ENCODE measurements at places on chromosomes 7 and 10. TPM values are rescaled to one million over a fixed set of nuclear protein-coding genes. Genes with fewer than 3 reads are reported as not detected.

- no peaks in the 10 kb centered on the region for H3K4me1 ChIP-seq
- H3K27me3 ChIP-seq: no peaks in the 10 kb centered on the region
- H3K4me3 ChIP-seq: no peak overlapping the region
Observed at GRCh38 chr7:84022009-84022408, 172.6 kb downstream of the SEMA3A start.

DNA sequence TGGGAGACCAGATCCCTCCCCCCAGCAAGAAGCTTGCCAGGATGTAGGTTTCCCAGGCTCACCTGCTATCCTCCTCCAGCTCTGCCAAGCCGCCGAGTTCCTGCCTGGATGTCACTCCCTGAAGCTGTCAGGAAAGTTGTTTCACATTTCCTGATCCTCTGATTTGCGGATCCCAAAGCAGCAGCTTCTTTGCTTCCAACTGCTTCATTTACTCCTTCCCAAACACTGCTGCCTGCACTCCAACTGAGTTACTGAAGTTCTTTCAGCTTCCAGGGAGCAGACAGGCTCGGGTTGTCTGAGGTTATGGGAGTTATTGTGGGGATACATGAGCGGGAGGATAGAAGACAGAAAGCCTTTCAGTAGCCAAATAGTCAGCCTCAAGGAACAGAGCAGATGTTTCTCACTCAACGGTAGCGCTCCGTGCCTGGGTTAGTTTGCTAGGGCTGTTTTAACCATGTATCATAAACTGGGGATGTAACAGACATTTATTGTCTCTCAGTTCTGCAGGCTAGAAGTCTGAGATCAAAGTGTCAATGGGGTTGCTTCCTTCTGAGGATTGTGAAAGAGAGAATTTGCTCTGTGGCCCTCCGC, 516.0 kb downstream of the REEP3 start:
- no peak for DNase-seq
- no peaks in the 10 kb centered on the region for H3K36me3 ChIP-seq
- H3K4me3 ChIP-seq: no peak overlapping the region
- no peak overlapping the region for H3K27ac ChIP-seq
- H3K27me3 ChIP-seq: no peaks in the 10 kb centered on the region
- no peaks in the 10 kb centered on the region for H3K4me1 ChIP-seq

NKX2-3 gene
- not detected for total RNA-seq

DNA sequence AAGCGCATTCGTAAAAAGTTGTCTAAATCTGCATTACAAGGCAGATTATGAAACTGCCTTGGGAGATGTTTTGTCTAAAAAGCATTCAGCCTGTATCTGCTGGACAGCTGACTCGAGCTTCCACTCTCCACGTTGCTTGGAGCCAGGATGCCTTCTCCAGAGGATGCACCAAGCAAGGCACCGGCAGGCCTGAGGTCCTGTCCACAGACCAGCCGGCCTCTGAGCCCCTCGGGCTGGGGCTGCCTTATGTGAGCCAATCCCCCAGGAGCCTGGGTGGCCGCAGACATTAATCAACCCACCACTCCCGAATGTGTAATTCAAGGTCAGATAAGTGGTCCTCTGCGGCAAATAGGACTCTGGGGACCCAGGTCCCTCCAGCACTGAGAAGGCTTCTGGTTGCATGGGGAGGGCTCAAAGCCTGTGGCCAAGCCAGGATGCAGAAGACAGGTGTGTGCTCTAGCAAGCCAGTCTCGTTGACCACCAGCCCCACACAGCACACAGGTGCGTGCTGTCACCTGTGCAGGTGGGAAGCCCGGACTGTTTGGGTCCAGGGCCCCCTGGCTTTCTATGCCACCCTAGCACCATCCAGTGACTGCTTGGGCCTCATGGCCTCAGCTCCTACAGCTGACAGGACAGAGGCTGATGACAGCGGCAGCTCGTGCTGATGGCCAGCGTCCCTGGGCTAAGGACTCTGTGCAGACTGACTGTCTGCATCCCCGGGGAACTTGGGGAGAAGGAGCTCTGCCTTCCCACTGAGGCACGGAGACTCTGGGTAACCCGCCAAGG, 4.8 kb upstream of the RET start:
- H3K27ac ChIP-seq: no peak overlapping the region
- no peak for DNase-seq
- H3K36me3 ChIP-seq: no peaks in the 10 kb centered on the region
- no peak overlapping the region for H3K4me3 ChIP-seq
- no peaks in the 10 kb centered on the region for H3K4me1 ChIP-seq

GIMAP5 gene
- total RNA-seq: 13.4 TPM

GDI2 gene
- total RNA-seq: 182 TPM

DNA sequence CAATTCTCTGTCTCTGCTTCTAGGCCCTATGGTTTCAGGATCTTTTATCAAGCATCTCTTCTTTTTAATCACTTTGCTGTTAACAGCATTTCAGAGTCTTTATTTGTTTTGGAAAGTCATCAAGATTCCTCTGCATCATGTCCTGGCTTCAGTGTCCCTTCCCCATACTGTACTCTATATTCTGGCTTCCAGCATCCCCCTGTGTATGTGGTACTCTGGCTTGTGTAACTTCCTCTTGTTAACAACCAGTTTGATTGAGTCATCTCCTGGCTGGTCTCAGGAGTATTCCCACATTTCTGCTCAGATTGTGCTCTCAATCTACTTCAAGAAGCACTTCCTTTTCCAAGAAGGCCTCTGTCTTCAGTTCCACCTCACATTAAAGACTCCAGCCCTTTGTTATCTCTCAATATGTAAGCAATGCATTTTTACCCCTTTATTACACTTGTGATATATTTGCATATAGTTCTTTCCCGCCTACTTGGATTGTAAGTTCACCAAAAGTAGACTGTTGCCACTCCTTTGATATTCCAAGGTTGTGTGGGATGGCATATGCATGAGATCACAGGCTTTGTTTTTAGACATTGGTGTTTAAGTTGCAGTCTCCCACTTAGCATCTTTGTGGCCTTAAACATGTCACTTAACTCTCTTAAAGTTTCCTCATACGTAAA, 15.1 kb upstream of the ATE1 start:
- H3K27me3 ChIP-seq: no peaks in the 10 kb centered on the region
- H3K4me3 ChIP-seq: no peak overlapping the region
- H3K27ac ChIP-seq: no peak overlapping the region
- peak; percentile 13 for DNase-seq
- no peaks in the 10 kb centered on the region for H3K36me3 ChIP-seq

DNA sequence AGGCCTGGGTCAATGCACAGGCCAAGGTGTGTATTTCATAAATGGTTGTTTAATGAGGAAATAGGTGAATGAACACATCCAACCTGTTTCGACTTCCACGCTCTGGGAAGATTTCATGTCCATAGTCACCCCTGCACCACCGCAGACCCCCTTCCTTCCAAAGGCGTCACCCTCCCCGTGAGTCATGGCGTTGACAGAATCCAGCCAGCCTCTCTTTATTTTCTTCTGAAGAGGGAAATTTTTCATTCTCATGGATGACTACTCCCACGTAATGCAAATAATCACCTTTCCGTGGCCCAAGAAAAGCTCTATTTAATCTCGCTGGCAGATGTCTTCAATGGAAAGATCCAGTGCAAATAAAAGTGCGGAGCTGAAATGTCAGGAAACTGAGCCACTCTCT, 75.3 kb upstream of the FOXK1 start:
- no peaks in the 10 kb centered on the region for H3K27me3 ChIP-seq
- H3K4me1 ChIP-seq: no peaks in the 10 kb centered on the region
- no peaks in the 10 kb centered on the region for H3K36me3 ChIP-seq
- no peak overlapping the region for H3K4me3 ChIP-seq

DNA sequence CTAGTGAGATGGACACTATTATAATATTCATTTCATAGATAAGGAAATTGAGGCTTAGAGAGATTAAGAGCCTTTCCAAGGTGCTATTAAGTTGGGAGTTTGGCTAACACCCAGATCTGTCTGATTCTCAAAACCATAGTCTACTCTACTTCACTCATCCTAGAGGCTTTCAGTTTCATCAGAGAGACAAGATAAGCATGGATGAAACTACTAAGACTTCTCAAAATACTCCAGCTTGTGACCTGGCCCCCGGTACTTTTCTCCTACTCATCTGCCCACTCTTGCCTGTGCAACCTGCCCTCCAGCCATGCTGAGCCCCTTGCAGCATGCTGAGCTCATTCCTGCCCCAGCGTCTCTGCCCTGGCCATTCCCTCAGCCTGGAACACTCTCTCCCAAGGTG, 12.2 kb upstream of the SLC35B4 start:
- no peak for DNase-seq
- no peak overlapping the region for H3K4me3 ChIP-seq
- no peaks in the 10 kb centered on the region for H3K4me1 ChIP-seq
- no peaks in the 10 kb centered on the region for H3K36me3 ChIP-seq
- no peak overlapping the region for H3K27ac ChIP-seq

DNA sequence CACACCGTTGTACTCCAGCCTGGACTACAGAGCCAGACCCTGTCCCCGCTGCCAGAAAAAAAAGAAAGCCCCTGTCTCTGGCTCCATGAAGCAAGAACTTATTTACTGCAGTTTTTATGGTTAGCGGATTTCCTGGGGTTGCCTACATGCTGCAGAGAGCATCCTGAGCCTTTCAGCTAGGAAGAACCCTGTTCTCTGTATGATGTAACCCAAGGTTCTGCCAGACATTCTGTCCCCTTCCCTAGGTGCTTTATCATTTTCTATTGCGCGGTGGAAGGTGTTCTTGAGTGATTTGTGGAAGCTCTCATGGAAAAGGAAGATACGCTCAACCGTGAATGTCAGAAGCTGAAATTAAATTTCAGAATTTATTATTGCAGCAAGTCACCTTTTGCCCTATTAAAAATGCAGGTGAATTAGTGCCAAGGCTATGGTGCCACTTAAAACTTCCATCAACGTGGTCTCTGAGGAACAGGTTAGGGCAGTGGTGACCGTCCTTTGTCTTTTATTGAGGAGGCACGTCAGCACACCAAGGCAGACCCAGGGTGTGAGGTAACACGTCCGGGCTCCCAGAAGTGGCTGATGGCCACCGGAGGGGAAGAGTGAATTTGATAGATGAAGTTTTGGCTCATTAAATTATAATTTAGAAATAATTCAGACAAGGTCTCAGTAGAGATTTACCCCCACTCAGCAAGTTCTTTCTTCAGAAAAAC, 273.1 kb downstream of the PHTF2 start:
- no peaks in the 10 kb centered on the region for H3K36me3 ChIP-seq
- H3K4me1 ChIP-seq: no peaks in the 10 kb centered on the region
- no peaks in the 10 kb centered on the region for H3K27me3 ChIP-seq
- no peak overlapping the region for H3K27ac ChIP-seq
- no peak overlapping the region for H3K4me3 ChIP-seq

DNA sequence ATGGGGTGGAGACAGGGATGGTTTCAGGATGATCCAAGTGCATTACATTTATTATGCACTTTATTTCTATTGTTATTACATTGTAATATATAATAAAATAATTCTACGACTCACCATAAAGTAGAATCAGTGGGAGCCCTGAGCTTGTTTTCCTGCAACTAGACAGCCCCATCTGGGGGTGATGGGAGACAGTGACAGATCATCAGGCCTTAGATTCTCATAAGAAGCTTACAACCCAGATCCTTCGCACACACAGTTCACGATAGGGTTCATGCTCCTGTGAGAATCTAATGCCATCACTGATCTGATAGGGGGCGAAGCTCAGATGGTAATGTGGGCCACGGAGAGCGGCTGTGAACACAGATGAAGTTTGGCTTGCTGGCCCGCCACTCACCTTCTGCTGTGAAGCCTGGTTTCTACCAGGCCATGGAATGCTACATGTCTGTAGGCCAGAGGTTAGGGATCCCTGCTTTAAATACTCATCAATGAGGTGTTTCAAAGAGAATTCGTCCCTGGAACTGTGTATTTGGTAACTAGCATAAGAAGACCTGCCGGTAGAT, 21.2 kb upstream of the PRKCQ start:
- H3K36me3 ChIP-seq: no peaks in the 10 kb centered on the region
- DNase-seq: no peak
- no peak overlapping the region for H3K4me3 ChIP-seq
- H3K4me1 ChIP-seq: no peaks in the 10 kb centered on the region
- no peak overlapping the region for H3K27ac ChIP-seq

GRCh38 chr10:2633630-2634029, 433.7 kb upstream of the PFKP start:
- no peak overlapping the region for H3K27ac ChIP-seq
- DNase-seq: no peak
- H3K27me3 ChIP-seq: no peaks in the 10 kb centered on the region
- no peaks in the 10 kb centered on the region for H3K36me3 ChIP-seq
- H3K4me1 ChIP-seq: no peaks in the 10 kb centered on the region

MYOF gene
- 53.9 TPM for total RNA-seq

DNA sequence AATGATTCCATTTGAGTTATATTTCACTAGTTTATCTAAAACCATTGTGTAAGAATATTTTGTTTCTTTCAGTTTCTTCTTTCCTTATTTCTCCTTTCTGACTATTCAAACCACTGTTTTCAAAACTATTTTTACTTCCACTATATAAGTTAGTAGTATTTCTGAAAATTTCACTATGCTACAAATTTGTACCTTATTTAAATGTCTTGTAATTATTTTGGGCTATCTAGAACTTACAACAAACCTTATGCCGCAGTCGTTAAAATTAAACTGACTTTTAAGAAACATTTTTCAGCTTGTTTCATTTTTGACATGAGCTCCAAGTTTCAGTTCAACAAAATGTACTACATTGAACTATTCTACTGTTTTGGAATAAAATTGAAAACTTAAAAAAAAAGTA, 1.8 kb downstream of the TFEC start:
- H3K27me3 ChIP-seq: no peaks in the 10 kb centered on the region
- H3K4me3 ChIP-seq: no peak overlapping the region
- H3K4me1 ChIP-seq: no peaks in the 10 kb centered on the region
- H3K36me3 ChIP-seq: no peaks in the 10 kb centered on the region
- H3K27ac ChIP-seq: no peak overlapping the region
- no peak for DNase-seq

DNA sequence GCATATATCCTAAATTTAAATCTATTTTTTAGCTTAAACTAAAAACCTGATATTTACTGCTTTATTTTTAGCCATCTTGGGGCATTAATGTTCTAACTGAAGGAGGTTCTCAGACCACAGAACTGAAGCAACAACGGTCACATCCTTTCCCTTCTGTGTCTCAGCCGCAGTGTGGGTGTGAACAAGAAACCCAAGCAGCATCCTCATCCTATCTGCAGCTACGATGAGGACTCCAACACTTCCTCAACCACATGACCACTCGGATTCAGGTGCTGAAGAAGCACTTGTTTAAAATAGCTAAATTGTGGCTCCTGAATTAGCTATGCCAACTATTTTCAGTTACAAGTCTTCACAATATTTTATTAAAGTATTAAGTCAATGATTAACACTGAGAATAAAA, 5.3 kb downstream of the ESYT2 start:
- H3K36me3 ChIP-seq: no peaks in the 10 kb centered on the region
- H3K4me1 ChIP-seq: peaks cover 40% of the 10 kb centered on the region
- DNase-seq: no peak
- no peak overlapping the region for H3K4me3 ChIP-seq

FKBP14 gene
- 8.7 TPM for total RNA-seq

DNA sequence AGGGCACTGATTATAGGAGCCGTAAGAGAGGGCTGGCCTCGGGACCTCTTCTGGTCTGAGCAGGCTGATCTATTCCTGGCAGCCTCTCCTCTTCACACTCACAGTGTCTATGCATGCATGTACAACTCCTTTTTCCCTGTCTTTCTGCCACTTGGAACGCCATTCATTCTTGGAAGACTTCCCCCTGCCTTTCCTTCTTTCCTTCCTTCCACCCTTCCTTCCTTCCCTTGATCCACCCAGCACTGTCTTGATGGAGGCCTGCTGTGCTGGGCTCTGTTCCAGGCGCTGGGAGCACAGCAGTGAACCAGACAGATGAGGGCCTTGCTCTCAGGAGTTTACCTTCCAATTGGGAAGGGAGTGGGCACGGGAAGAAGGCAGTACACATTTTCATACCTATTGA, 114.8 kb downstream of the SH3PXD2A start:
- peaks cover 5% of the 10 kb centered on the region for H3K4me1 ChIP-seq
- H3K27me3 ChIP-seq: no peaks in the 10 kb centered on the region
- H3K27ac ChIP-seq: no peak overlapping the region
- no peaks in the 10 kb centered on the region for H3K36me3 ChIP-seq
- no peak overlapping the region for H3K4me3 ChIP-seq
- DNase-seq: no peak

Measured in adrenal gland (tissue), 19 donors.